Activated naive CD4-positive, alpha-beta T cell treated with anti-CD3 and anti-CD28 coated beads, Interleukin-2, amount 50 U/mL, for 16 hours (primary cell): ENCODE measurements at places on chromosomes 5 and 9.
A peak's percentile ranks its signal among the peaks of the same experiment; 100 is the strongest.

DNA sequence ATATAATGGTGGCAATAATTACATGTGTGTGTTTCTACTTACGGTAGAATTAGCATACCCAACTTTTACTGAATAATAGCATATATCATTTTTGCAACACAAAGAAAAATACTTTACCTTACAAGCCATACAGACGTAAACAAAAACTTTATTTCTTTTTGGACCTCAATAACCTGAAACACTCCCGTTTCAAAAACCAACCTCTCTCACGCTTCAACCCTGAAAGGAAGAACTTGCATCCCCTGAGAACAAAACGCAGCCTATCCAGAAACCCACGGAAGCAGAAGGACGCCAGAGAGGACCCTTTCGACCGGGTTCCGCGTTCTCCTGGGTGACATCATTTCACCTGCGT lies at the start of gene RNF38:
RNF38 (minus strand) TSS at position 290 of the 352 bp plus-strand sequence; CDS start at position 129, 161 bp downstream.
- peak; percentile 55 for DNase-seq

GRCh38 chr9:125145425-125145824 lies 2.1 kb upstream of the SCAI start:
- DNase-seq = no peak

- DNase-seq = no peak
These were observed 51.0 kb upstream of the LIFR start for GRCh38 chr5:38607396-38607795.

DNA sequence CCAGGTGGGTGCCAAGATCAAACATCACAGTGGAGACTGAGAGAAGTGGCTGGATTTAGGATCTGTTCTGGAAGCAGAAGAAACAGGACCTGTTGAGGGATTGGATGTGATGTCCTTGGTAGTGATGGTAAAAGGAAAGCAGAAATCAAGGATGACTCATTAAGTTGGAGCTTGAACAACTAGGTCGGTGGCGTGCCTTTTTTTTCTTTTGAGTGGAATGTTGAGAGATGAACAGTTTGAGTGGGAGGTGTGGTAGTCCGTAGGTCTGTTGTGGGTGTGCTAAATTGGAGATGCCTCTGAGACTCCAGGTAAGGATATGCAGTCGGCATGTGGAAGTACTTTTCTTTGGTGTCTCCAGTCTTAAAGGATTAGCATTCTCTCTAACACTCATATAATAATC lies 92.1 kb upstream of the IL12B start:
- DNase-seq = no peak

DNA sequence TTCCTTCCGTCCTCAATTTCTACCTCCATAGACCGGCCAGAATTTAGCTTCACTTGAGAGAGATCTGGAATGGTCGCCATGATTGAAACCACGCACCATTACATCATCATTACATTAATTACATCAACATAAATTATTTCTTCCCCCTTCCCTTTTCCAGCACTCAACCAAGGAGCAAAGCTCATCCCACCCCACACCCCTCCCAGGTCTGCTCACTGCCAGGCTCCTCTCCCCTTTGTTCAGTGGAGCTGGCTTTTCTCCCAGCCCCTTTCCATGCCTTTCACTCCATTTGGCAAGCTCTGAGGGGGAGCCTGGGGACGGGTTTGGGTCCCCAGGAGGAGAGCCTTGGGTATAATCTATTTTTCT lies 8.4 kb downstream of the RACK1 start:
- no peak for DNase-seq

- DNase-seq = no peak
These were observed 136.6 kb upstream of the OR13F1 start for GRCh38 chr9:104367507-104367906.
